Stimulated activated naive CD8-positive, alpha-beta T cell treated with anti-CD3 and anti-CD28 coated beads, Interleukin-15, Interleukin-2, amounts not matched to agents 100 U/mL and 50 U/mL, for 24 hours (primary cell): ENCODE measurements at places on chromosomes 13 and 19.

DNA sequence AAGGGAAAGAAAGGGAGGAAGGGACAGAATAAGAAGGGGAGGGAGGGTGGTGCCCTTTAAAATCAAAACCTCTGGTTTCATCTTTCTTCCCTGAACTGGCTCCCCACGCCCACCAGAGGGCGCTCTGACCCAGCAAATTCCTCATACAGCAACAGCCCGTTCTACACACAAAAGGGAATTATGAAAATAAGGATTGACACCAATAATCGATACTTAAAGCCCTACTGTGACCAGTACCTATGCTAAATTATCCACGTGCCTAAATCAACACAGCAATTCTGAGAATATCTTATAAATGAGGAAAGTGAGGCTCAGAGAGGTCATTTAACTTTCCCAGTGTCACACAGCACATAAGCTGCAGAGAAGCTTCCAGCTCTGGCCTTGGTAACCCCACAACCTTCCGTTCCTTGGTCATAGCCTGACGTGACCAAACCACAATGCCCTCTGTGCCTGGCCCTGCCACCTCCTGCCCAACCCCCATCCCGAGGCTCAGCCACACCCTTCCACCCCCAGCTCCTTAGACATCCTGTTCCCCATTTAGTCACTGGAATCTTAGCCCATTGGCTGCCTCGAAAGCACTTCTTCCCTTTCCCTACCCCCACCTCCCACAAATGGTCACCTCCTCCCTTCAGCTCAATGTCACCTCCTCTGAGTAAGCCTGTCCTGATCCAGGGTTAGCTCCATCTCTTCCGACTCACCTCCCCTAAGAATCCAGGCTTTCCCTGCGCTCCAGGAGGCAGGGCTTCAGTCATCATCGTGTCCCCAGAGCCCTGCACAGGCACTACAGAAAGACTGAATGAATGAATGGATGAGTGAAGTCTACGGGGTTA, 34.2 kb upstream of the PNMA8B start:
- DNase-seq = peak; percentile 79

- no peak for DNase-seq
Measured at GRCh38 chr13:32407854-32408253, 20.1 kb downstream of the N4BP2L1 start.

DNA sequence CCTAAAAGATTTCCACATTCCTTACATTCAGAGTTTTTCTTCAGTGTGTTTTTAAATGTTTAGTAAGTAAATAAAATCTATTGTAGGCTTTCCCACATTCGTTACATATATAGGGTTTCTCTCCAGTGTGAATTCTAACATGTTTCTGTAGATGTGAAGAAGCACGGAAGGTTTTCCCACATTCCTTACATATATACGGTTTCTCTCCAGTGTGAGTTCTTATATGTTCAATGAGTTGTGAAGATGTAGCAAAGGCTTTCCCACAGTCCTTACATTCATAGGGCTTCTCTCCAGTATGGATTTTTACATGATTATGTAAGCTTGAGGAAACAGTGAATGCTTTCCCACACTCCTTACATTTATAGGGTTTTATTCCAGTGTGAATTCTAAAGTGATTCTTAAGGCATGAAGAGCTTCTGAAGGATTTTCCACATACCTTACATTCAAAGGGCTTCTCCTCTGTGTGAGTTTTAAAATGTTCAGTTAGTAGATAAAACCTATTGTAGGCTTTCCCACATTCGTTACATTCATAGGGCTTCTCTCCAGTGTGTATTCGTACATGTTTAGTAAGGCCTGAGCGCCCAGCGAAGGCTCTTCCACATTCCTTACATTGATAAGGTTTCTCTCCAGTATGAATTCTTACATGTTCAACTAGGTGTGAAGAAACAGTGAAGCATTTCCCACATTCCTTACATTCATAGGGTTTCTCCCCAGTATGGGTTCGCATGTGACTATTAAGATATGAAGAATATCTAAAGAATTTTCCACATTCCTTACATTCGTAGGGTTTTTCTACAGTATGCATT, 18.2 kb downstream of the ZNF121 start:
- no peak for DNase-seq

DNA sequence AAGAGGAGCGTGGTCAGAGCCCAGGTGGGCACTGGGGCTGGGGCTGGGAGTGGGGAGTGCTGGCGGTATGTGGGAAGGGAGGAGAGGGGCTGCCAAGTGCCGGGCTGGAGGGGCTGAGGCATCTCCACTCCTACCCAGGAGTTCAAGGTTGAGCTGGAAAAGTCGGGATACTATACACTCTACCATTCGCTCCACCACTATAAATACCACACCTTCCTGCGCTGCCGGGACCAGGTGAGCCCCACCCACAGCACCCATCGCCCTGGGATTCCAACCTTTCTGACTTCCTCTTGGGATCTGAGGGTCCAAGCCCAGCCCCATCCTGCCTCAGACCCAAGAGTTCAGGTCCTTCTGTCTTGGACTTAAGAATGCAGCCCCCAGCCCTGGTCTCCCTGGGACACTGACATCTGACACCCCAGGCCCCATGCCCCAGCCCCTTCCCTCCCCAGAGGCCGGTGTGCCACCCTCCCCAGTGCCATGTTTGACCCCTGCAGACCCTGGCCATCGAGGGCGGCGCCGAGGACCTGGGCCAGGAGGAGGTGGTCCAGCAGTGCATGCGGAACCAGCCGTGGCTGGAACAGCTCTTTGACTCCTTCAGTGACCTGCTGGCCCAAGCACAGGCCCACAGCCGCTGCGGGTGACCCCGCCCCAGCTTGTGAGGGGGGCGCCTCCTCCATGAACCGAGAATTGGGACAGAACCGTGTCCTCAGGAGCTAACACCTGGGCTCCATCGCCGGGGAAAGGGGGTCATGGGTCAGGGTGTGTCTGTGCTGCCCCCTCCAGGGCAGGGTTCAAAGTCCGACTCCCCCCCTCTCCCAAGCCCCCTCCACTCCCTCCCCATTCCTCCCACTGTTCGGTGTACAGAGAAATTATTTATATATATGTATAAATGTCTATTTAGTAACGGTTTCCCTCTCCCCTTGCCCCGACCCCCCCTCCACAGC, 14.7 kb downstream of the RRAS start:
- DNase-seq = no peak

GRCh38 chr13:33316890-33317289, 31.3 kb upstream of the STARD13 start:
- no peak for DNase-seq
